ENCODE measurements at places on chromosomes 13 and 19.

- no peak for DNase-seq
Measured at GRCh38 chr19:52963247-52963618, 552 bp upstream of the ZNF816 start.

DNA sequence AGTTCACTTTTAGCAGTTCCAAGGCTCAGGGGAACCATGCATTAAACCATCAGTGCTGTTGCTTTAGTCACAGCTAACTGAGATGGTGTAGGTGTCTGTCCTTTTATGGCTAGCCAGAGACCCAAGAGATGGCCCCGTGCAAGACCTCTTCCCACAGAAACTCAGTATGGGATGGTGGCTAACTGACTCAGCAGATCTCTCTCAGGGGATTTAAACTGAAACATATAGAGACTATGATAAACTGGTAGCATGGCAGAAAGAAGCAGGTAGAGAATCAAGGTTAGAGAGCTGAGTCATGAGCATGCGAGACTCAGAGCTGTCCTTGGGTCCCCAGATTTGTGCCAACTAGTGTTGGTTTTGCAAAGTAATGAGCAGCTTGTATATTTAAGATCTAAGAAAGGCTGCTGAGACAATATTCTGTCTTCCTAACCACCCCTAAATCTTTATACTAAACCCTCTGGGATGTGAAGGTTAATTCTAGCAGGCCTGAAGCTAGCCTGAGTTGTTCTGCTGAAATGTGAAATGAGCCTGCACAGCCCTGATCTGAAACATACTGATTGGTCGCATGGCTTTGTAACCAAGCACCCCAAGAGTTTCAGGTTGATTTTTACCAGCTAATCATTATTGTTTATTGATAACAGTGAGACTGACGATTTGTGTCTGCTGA, 6.5 kb upstream of the SCEL start:
- DNase-seq, result no peak

DNA sequence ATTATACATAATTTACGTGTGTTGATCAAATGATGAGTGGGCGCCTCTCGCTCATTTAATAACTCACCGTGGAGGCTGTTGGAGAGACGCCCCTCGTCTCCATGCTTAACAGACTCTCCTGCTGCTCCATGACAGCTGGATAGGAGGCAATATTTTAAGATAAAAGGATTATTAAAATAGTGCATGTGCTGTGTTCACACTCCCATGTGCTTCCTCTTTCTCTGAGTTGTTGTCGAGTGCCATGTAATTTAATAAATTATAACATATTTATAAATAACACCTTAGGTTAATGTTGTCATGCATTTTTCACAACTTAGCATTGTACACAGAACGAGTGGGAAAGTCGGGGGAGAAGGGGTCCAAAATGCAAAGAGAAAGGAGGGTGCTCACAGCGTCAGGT, 161.4 kb upstream of the TSHZ3 start:
- DNase-seq, result no peak

GRCh38 chr13:40165316-40165932, 501.0 kb downstream of the FOXO1 start:
- no peak for DNase-seq

DNA sequence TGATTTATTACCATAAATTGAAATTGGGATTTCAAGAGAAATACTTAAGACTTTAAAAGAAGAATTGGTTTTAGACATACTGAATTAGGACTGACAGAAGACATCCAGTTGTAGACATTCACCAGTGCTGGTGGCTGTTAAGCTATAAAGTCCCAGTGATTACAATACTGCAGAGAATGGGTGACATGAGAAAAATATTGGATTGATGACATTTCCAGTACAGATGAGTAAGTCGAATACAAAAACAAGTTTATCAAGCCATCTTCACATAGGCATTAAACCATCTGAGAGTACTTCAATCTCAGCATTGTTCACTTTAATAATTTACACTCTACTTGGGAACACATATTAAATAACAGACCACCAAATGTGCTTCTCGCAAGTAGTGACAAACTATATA, 66.8 kb downstream of the TBC1D4 start:
- DNase-seq, result no peak

GRCh38 chr13:106700439-106700838, 132.5 kb upstream of the ARGLU1 start:
- DNase-seq, result peak; percentile 31

Measured in fibroblast of skin of right quadriceps (primary cell).